ENCODE measurements at places on chromosomes 5 and 9.

- peak; percentile 59 for DNase-seq
These were observed 108.2 kb downstream of the UBE2R2 start for GRCh38 chr9:33924978-33925797.

GRCh38 chr5:132094393-132095076, 20.9 kb downstream of the CSF2 start:
- DNase-seq, result peak; percentile 89

- DNase-seq, result no peak
These were observed 5.5 kb downstream of the CCIN start for GRCh38 chr9:36174731-36175130.

DNA sequence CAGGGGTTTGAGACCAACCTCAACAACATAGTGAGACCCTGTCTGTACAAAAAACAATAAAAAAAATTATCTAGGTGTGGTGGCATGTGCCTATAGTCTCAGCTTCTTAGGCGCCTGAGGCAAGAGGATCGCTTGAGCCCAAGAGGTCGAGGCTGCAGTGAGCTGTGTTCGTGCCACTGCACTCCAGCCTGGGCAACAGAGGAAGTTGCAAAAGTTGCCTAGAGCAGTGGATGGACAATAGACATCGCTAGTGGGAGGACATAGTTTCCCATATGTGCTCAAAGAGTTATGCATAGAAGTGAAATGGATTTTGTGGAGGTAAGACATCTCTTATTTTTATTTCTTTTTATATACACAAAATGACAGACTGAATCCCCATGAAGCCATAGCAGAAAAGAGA, 19.0 kb downstream of the HNRNPK start:
- no peak for DNase-seq

DNA sequence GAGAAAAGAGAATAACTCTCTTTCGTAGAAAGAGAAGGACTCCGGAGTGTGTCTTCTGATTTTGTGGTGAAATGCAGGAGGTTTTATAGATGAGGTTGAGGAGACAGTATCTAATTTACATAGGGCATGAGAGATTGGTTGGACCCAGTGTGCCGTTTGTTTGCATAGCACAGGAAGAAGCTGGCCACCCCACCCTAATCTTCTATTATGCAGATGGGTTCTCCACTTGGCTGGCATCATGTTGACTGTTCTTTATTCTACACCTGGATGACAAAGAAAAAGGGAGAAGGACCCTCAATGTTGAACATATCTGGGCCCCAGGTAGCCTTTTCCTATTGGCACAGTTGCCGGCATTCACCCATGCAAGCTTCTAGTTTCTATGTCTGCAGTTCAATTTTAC, 23.2 kb upstream of the MINAR2 start:
- no peak for DNase-seq

DNA sequence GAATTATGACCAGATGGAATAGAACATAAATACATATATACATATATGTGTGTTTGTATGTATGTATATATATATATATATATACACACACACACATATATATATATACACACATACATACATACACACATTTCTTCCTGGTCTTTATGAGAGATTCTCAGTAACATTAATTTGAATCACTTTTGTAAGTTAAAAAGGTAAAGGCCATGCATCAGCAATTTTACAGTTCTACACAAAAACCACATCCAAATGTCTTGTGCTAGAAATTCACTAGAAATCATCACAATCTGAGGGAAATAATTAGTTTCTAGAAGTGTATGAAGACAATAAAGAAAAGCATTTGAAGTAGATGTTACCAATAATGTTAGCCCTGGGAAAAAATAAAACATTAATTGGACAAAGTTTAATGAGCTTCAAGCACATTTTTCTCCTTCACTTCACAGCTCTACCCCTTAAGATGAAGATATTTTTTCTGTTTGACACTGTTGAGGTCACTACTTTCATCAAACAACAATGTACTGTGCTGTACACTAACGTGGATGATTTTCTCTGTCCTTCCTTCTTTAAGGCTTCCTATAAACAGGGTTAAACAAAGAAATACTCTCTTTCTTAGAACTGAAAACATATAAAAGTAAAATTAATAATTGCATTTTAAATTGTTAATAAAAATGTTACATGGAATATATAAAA, 189.2 kb upstream of the NR4A3 start:
- no peak for DNase-seq

DNA sequence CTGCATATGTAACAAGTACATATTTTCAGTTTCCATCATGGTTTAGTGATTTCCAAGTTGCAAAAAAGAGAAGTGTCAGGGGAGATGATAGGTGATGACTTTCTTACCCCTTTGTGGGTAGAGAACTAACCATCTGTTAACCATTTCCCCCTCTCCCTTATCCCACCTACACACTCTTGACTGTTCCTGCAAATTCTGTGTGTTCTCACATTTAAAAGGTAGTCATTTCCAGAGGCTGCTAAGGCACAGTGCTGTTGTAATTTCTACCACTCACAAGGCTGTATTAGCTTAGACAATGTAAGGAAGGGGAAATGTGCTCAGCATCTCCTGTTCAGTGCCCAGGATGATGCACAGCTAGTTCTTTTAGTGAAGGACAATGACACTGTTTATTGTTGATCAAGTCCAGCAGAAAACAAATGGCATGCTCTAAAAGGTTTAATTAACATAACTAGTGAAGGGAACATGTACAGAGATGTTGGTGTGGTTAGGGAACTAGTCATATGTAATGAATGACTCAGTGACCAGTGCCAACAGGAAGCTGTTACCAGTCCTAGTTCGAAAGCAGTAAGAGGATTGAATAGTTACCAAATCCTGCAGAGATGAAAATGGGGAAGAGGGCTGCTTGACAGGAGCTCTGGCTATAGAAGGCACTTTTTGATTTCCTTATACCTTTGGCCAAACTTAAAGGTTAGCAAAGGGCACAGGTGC, 165.1 kb downstream of the PLK2 start:
- peak; percentile 32 for DNase-seq
